ENCODE measurements at places on chromosomes 16 and 17.

DNA sequence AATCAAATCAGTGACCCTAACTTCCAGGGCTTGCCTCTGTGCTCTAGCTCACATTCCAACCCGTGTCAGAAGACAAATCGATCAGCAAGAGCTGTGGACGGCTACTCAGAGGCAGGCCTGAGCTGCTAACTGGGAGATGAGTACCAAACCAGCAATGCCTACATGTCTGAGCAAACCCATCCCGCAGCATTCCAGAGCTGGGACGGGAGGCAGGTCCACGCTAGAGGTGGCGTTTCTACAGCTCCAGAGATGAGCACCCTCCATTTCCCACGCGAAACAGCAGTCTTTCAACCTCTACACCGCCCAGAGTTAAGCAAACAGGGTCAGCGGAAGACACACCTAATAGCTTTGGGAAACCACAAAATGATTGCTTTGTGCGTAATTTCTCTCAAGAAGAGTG lies 6.5 kb downstream of the NXN start:
- no peak for DNase-seq

- no peak for DNase-seq
Observed at GRCh38 chr17:39755554-39756379, 18.0 kb downstream of the GRB7 start.

GRCh38 chr16:51573191-51573590 lies 422.1 kb upstream of the SALL1 start:
- no peak for DNase-seq

DNA sequence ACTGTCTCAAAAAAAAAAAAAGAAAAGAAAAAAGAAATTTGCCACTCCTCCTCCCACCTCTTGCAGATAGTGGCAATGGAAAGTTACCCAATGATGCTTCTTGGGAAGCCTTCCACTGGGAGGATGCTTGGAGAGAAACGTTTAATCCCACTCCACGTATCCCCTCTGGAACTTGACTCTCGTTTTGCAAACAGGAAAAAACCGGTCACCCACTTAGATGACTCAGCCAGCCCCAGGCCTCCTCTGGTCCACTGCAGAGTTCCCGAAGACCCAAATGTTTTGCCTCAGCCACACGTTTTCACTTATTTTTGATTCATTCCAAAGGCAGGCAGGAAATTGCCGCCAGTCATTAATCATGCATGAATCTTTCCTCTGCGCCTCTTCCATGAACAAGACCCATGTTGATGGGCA lies 9.3 kb upstream of the TNFRSF17 start:
- no peak for DNase-seq

- no peak for DNase-seq
Observed at GRCh38 chr17:58358408-58359172, 6.6 kb upstream of the SUPT4H1 start.

DNA sequence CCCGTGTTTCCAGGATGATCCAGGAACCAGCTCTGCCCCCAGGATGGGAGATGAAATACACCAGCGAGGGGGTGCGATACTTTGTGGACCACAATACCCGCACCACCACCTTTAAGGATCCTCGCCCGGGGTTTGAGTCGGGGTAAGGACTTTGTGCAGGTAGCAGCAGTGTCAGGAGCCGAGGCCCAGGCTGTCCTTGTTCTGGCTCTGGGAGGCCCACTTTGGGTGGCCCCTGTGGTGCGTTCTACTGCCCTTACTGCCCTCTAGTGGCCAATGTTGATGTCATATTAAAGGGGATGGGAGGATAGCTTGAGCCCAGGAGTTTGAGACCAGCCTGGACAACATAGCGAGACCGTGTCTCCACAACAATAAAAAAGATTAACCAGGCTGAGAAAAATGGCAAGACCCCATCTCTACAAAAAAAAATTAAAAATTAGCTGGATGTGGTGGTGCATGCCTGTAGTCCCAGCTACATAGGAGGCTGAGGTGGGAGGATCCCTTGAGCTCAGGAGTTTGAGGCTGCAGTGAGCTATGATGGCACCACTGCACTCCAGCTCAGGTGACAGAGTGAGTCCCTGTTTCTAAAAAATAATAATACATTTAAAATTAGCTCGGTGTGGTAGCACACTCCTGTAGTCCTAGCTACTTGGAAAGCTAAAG lies 20.9 kb upstream of the CLEC18A start:
- DNase-seq: peak; percentile 57

GRCh38 chr16:711548-712320 lies 3.2 kb upstream of the METRN start:
- peak; percentile 80 for DNase-seq

GRCh38 chr16:28257256-28257655 lies 35.1 kb upstream of the SBK1 start:
- DNase-seq: no peak

GRCh38 chr16:46719528-46719927 lies 28.6 kb downstream of the MYLK3 start:
- no peak for DNase-seq

DNA sequence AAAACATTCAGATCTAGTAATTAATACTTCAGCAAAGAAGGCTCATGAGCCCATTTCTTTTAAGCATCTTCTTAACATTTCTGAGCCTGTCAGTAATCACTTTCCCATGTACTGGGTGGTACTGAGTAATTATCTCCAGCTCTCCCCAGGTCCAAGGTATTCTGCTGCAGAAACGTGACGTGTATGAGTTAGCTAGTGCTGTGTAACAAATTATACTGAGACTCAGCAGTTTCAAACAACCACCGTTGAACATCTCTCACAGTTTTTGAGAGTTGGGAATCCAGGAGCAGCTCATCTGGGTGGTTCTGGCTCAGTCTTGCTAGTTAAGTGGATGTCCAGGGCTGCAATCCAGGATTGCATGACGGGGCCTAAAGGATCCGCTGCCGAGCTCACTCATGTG lies 25.2 kb downstream of the C16orf95 start:
- DNase-seq: no peak

DNA sequence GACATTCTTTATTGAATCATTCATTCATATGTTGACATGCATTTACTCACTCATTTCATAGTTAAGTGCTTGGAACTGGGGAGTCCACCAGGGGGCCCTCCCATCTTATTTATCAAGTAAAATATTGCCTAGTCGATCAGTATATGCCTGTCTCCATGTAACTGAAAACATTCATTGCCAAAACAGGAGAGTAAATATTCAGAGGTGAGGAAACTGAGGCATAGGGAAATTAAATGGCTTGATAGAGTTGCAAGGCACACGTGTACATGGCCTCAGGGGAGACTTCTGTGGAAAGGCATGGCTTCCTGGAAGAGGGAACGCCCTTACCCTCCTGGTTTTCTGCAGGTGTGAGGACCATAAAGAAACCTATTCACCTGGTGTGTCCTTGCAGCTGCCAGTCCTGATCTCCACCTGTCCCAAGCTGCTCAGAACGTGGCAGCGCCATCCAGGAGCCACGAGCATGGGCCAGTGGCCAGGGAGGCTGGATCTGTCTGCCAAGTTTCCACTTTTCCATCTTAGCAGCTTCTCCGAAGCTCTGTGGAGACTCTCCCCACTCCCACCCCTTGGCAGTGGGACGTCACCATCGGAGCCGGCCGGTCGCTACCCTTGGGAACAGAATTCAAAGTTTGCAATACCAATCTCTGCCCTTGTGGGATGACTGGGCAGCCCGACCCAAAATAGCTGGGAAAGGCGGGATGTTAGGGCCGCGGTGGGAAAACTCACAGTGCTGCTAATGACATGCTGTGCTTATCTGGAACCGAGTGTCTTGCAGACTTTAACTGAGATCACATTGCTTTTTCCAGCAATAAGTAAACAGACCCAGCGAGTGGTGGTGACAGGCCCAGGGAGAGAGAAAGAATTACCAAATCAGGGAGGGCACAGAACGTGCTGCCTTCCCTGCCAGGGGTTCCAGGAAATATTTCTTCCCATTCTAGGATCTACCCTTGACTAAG lies 4.1 kb upstream of the C1QTNF1 start:
- peak; percentile 56 for DNase-seq

DNA sequence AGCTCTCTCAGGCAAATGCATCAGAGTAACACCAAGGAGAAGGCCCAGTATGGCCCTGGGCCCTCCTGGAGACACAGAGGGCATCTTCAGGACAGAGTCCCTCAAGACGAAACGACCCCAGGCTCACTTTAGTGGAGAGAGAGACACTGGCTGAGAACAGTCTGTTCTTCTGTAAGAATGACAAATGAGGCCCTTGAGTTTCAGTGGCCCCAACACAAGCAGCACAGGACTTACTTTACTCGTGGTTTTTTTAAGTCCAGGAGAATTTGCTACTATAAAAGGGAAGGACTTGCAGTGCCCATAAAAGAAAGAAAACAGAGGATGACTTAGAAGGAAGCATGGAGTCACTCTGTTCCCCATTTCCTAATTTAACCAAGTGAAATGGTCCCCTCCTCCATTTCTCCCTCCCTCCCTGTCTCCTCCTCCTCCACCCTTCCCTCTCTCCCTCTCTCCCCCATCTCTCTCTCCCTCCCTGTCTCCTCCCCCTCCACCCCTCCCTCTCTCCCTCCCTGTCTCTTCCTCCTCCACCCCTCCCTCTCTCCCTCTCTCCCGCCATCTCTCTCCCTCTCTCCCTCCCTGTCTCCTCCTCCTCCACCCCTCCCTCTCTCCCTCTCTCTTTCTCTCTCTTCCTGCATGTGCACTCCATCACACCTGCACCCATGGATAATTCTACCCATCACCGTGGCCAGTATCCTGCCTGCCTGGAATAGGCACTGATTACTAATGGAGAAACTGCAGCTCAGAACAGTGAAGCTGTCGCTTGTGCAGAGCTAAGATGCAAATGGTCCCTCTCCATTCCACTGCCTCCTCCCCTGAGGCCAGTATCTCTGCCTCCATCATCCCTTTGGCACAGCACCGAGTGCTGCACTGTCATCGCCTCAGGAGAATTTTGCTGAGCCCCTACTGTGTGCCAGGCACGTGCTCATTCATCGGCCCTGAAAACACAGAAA lies 47.3 kb upstream of the RBFOX3 start:
- DNase-seq: no peak

- no peak for DNase-seq
Observed at GRCh38 chr16:85370881-85371651, 242.1 kb upstream of the GSE1 start.

- peak; percentile 96 for DNase-seq
Observed at GRCh38 chr16:22189473-22190080, 16.5 kb upstream of the EEF2K start.

GRCh38 chr16:74773446-74774222 lies 986 bp downstream of the FA2H start:
- no peak for DNase-seq

GRCh38 chr17:1648173-1648962 lies 1.3 kb downstream of the RILP start:
- no peak for DNase-seq

- DNase-seq: no peak
Observed at GRCh38 chr16:4086153-4086552, 30.1 kb downstream of the ADCY9 start.

DNA sequence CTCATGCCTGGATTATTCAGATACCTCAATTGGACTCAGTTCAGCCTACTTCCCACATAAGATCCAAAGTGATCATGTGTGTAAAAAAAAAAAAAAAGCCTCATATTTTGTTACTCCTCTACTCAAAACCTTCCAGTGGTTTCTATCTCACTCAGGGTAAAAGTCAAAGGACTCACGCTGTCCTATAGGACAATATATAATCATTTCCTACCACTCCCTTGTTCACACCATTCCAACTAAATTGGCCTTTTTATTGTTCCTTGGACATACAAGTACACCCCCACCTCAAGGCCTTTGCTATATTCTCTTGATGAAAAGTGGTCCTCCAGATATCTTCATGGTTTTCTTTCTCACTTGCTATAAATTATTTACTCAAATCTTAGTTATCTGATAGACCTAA lies 99.2 kb downstream of the USP32 start:
- DNase-seq: no peak

DNA sequence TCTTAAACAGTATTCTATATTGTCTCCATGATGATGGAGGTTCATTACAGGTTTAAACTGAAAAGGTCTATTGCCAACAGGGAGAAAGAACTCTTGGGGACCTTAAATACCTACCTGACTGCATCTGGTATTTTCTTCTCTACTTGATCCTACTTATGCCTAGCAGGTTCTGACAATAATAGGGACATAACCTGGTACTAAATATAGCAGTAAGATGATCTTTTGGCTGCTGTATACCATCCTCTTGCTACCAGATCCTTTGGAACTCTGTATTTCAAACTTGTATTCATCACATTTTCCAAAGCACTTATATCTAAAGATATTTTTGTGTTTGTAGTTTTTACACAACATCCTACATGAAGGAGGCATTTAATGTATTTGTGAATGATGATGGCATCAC lies 146.5 kb upstream of the CORO6 start:
- DNase-seq: no peak

GRCh38 chr17:40622509-40622928 lies 25.1 kb downstream of the SMARCE1 start:
- DNase-seq: no peak

DNA sequence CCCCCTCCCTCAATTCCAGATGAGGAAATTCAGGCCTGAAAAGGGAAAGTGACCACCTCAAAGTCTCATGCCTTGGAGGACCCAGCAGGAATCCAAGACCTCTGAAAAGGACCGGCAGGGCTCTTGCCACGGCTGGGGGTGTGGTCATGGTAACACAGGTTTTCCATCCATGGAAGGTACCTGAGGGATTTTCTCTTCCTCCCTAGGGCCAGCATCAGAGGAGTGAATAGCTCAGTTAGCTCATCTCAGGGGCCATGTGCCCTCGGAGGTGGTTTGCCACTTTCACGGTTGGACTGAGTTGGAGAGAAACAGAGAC lies 1.3 kb downstream of the CIITA start:
- DNase-seq: no peak

DNA sequence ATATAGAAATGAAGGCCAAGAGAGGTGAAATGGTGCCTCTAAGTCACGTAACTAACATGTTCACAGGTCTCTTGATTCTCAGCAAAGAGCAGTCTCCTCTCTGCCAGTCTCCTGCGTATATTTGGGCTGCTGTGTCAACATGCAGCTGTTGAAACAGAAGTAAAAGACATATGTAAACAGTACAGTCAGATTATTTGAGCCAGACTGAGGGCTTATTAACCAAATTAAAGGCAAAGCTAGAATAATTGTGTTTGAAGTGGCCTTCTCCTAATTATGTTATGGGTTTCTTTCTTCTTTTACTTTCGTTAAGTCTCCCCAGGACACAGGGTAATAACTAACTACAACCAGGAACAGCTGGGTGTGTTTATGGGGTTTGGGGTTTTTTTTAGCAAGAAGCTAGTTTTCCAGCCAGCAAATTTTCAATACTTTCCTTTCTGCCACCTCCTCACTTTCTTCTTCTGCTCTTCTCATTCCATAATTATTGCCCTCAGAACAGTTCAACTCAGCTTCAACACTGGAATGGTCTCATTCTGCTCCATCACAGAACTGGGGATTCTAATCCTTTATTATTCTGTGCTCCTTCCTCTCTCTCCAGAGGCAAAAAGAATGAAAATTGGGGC lies 18.4 kb downstream of the G6PC1 start:
- no peak for DNase-seq

DNA sequence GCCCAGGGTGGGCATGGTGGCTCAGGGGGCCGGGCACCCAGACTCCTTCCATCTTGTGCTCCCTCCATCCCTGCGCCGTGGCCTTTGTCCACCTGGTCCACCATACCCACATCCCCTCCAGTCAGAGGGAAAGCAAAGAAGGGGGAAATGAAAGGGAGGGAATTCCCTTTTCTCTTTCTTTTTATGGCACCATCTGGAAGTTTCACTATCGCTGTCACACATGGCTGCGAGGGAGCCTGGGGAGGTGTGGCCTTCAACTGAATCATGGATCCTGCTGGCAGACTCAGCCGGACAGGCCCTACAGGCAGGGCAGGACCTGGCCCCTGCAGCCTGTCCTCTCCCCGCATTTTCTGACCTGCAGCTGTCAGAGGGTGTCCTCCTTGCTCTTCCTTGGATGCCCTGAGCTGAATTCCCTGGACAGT lies 6.2 kb downstream of the SLC12A3 start:
- no peak for DNase-seq
